ENCODE measurements at places on chromosomes 3 and 15. TPM values are rescaled to one million over a fixed set of nuclear protein-coding genes. Genes with fewer than 3 reads are reported as not detected.

DNA sequence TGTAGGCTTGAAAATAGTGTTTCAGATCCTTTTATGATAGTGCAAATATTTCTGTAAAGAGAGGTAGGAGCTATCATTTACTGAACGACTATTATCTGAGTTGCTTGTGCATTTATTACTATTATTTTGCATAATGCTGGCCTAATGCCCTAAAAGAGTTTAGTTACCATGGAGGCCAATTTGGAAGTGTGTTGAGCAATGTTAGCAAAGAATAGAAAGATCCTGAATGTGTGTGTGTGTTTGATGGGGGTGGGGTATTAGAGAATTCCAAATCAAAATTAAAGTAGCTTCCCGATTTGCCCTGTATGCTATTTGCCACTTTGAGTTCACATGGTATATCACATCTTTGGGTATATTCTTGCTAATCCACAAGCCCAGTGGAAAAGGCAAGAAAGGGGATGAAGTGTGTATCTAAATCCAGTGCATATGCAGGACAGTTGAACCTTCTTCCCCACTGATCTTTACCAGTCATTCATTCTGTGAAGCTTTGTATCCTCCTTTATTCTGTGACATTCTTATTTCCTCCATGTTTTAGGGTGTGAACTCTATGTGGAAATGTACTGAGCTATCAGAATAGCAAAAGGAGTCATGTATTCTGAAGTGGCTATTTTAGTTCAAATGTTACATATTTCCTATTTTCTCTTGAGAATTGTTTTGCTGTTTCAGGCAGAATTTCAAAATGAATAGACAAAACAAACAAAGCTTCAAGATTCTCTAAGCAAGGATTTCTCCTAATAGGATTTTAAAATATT lies 45.7 kb upstream of the PLSCR5 start:
- DNase-seq = no peak

The GDPGP1 gene
- 13.8 TPM for total RNA-seq

DNA sequence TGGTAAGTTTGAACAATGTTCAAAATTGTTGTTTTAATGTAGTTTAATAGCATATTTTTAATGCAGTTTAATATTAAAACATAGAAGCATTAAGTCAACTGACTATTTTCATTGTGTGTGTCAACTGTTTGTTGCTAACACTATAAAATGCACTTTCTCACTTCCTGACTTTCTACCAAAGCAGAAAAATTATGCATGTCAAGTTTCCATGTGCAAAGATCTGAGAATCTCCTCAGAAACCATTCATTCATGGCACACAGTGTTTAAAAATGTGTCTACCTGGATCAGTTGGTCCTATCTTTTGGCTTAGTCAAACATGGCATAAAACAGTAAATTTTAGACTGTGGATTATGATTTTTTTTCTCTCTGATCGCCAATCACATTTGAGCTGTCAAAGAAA lies 156.0 kb downstream of the PLD1 start:
- DNase-seq = no peak

GRCh38 chr3:106275592-106275991 lies 406.8 kb upstream of the CBLB start:
- DNase-seq = no peak

The ITGA11 gene
- 23.5 TPM for total RNA-seq

The SNX22 gene
- total RNA-seq = 5.6 TPM

DNA sequence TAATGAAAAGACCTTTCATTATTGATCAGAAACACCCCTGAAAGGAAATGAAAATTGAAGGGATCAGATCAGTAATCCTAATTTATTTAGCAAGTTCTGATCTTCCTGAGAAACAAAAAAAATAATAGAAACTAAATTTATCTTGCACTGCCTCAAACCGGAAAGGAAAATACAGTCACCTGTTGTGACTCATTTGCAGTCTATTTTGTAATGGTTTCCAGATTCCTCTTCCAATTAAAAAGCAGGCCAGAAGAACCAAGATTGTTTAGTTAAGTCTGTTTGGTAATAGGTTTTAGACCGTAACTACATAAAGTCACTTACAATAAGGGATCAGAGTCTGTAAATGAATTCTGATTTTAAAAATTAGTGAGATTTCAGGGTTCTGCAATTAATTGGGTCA lies 49.7 kb upstream of the ATOSA start:
- DNase-seq = no peak

DNA sequence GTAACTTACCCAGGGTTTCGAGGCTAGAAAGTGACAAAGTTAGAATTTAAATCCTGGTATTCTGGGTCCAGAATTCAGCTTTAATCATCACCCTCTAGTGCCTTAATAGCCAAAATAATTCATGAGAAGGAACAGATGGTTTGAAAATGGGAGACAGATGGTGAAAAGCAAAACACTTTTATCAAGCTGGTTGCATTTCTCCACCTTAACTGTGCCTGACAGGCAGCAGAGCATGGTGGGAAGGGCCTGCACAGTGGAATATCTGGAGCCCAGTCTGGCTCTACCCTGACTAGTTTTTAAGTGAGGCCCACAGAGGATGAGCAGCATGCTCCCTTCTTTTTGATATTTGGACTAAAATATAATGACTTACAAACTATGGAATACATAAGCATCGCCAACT lies 35.6 kb upstream of the RASGRP1 start:
- DNase-seq = no peak

- DNase-seq = no peak
These were observed 6.7 kb downstream of the PAQR5 start for GRCh38 chr15:69305204-69305931.

The TSEN2 gene
- 23.1 TPM for total RNA-seq

- no peak for DNase-seq
These were observed at the start of gene TAGLN3 for GRCh38 chr3:111998636-111999483. TSS of gene TAGLN3 (plus strand) at chr3:111998922. CDS start at chr3:111999423, 501 bp downstream.

The SMAD6 gene
- 14.9 TPM for total RNA-seq

GRCh38 chr15:58736018-58736643 lies 13.4 kb downstream of the ADAM10 start:
- DNase-seq = no peak

DNA sequence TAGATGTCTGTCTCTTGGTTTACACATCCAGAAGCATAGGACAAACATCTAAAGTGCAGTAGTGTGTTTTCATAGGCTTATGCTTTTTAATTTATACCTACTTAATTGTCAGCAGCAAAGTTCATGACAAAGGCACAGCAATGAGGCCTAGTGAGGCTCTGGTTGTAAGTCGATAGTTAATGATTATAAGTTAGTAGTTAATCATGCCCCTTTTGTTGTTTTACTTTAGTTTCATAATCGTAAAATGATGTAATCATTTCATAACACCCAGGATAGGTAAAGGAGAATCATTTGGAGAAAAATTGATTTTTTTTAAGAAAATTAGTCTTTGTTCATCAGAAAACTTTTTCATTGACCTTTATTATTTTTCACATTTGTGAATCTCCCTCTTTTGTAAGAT lies 351.9 kb downstream of the LSAMP start:
- DNase-seq = no peak

DNA sequence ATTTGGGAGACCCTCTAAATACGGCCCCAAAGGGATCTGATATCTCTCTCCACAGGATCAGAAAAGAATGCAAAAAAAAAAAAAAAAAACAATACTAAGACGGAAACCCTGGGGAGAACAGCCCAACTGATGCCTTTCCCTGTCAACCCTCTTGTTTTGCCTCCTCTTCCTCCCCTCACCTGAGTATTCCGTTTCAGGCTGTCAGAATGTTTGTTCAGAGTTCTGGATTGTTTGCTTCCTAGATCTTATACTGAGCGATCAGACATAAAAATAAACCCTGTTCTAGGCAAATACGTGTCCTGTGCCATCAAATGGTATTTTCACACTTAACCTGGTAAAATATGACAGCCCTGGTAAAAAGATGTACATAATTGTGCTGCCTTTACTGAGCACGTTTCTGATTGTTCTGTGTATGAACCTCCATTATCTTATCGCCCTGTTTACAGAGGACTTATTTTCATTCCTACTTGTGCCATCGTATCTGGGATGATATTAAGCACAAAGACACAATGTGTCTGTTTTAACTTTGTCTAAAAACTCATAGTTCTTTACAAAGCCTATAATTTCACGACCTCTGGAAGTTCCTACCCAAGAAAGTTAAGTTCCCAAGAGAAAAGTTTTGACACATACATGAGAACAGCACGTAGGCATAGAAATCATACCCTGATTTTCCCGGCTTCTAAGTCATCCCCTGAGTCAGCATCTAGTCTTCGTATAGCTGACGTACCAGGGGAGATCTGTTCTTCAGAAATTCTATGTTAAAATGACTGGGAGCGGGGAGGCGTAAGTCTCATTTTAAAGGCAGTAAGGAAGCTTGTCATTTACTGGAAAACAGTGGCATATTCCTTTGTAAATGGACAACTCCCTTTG lies 856 bp downstream of the ZBTB38 start:
- no peak for DNase-seq

- DNase-seq = no peak
These were observed 195.6 kb upstream of the TPM1 start for GRCh38 chr15:62846805-62847495.

The ERC2 gene
- 0.94 TPM for total RNA-seq

DNA sequence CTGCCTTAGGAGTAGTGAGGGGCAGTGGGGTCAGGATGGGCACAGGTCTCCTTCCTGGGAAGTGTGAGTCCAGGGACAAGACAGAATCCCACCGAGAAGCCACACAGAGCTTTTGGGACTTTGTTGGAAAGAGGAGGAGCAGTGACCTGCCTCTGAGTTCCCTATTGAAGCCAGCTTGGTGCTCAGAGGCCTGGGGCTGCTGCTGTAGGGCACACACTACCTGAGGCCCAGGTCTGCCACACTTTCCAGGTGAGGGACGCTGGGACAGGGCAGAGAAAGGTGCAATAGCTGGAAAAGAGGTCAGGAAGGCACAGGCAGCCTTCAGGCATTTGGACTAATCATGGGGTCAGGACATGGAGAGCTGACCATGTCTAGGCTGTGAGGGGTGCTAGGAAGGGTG lies 67.7 kb downstream of the SCN5A start:
- DNase-seq = no peak

The KBTBD13 gene
- 10.6 TPM for total RNA-seq

DNA sequence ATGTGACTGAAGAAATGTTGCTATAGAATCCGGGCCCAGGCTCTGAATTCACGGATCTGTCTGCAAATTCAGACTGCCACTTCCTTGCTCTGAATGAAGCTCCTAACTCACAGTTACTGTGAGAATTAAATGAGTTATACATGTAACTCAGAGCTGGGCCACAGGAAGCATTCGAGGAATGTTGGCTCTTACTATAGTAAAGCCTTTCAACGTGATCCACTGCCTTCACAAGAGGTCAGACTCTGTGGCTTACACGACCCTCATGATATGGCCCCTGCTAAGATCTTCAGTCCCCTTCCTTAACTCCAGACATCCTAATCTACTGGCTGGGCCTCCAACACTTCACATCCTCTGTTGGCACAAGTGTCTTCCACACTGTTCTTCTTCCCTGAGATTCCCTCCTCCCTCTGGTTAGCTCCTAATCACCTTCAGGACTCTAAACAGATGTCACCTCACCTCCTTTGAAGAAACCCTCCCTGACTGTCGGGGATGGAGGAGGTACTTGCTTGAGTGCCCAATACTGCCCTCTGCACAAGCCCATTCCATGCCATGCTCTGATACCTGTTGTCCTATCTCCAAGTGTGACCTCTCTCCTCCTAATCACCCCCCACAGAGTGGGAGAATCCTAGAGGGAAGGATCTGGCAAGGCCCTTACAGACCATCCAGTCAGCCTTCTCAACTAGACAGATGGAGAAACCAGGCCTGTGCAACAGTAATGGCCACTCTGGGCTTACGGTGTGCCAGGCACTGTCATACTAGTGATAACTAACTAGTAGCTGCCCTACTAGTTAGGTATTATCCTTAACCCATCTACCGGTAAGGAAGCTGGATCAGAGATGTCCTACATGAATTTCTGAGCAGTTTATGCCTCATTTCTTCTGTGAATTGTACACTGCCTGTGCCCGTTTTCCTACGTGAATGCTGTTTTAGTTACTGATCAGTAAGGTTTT lies 1.3 kb downstream of the ACTR8 start:
- no peak for DNase-seq

DNA sequence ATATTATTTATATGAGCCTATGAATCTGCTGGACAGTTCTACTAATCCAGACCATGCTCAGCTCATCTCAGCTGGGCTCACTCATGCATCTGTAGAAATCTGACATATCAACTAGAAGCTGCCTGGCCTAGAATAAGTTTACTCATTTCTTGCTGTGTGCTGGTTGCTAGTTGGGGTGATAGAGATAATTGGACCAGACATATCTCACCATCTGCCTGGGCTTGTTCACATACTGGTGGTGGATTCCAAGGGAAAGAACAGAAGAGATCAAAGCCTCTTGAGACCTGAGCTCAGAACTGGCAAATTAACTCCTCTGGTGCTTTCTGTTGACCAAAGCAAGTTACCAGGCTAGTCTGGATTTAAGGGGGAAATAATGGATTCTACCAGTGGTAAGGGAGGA lies 109.1 kb downstream of the NSUN3 start:
- DNase-seq = no peak

The ALDH1A2 gene
- total RNA-seq = 10.4 TPM

The LINS1 gene
- total RNA-seq = 7.7 TPM

The NBEAL2 gene
- 11.4 TPM for total RNA-seq

DNA sequence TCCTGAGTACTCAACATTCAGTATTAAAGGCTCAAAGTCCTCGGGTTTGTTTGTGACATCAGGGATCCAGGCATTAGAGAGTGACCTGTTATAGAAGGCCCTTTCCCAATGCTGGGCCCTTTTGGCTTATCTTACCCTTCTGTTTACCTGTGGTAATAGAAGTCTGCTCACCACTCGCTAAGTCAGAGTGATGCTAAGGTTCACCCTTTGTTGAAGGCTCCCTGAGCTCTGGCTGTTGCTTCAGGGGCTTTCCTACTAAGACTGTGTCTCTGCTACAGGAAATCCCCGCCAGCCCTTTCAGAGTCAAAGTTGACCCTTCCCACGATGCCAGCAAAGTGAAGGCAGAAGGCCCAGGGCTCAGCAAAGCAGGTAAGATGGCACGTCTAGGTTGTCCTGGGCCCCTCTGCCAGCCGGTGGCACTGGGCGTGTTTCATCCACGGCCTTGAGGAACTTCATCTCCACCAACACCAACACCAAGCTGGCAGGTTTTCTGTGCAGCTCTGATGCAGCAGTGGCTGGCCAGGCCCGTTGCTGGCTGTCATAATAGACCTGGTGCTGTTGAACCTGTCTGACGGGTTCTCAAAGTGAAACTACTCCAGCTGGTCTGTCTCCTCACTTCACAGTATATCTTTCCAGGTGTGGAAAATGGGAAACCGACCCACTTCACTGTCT lies 99.1 kb downstream of the DNASE1L3 start:
- DNase-seq = no peak

GRCh38 chr3:188807006-188807405 lies 364.8 kb upstream of the TPRG1 start:
- DNase-seq = no peak

The SCAMP5 gene
- total RNA-seq = 2.8 TPM

DNA sequence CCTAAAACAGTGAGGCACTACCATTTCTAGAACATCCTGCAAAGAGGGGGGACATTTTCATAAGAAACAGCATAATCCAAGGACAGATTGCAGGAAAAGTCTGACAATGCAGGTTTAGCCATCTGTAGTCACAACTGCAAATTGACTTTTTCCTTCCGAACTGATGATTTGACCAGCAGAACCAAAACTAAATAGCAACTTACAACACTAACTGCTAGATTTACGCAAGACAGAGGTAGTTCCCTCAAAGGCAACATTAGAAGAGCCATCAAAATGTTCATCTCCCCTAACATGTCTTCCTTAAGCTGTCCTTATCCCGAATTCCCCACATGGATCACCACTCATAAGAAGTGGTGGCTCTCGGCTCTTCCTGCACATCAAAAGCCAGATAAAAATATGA lies 129.6 kb downstream of the GADL1 start:
- no peak for DNase-seq

The EPHB3 gene
- total RNA-seq = 1.6 TPM

Data from left ventricle myocardium superior (tissue), 1 donor.